Left lung (tissue), 14 donors: ENCODE measurements at places on chromosomes 5 and 9.

GRCh38 chr5:81749561-81750307 is 1.2 kb downstream of the SSBP2 start:
- peak; percentile 52 for DNase-seq

GRCh38 chr9:80177949-80178480 is 606.2 kb downstream of the TLE4 start:
- DNase-seq: no peak

DNA sequence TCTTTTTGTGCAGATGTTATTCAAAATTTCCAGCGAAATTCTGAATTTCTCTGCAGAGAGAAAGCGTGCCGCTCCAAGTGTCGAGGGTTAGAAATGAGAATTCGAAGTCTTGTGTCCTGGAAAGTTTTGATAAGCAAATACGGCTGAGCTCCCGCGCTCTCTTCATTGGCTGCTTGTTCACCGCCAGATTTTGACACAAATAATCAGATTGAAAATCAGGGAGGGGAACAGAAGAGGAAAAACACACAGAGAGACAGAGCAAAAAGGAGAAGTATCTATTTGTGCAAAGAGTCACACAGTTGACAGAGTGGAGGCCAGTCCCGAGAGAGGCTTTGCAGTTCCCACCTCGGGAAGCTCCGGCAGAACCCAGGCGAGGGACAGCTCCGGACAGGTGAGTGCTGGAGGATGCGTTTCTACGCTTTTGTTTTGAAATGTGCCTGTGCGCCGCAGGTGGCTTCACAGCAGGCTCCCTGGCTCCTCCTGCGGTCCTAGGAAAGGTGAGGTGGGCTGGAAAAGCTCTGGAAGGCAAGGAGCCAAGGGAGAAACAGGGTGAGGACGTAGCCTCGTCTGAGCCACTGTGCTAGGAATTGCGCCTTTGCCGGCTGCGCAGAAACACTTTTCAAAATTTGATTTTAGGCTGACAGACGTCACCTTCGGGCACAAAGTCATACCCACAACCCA is at the start of gene GFI1B:
GFI1B (plus strand) TSS at position 244 of the 681 bp plus-strand sequence. CDS start 7,985 bp downstream, outside the sequence.
- no peak for DNase-seq

GRCh38 chr9:98412101-98412842 is 156.8 kb upstream of the TBC1D2 start:
- no peak for DNase-seq

DNA sequence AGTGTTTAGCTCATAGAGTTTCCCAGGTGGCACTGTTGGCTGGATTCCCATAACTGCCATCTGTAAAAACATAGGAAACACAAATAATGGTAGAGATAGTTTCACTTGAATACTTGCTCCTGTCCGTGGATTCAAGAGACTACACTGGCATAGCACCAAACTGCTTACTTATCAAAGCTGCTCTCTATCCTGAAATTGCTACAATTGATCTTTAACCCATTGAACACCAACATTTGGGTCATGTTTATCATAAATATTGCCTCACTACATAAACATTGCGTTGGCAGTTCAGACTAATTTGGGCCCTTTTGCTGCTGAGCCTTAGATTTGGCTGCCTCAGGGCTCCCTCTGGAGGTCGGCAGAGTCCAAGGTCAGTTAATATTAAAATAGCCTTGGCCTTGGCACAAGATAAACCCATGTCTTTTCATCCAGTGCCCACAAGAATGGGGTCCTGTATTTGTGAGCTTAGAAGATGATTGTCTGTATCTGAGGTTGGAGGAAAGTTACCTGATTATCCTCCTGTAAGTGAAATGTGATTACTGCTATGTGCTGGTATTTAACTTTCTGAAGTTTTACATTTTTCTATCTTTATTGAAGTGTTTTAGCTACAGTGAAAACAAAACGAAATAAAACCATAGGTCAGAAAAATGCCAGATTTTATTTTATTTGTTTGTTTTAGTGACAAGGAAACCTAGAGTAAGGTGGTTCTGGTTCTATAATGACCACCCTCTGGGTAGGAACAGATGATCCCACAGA is 4.0 kb upstream of the RANBP3L start:
- DNase-seq: peak; percentile 42

DNA sequence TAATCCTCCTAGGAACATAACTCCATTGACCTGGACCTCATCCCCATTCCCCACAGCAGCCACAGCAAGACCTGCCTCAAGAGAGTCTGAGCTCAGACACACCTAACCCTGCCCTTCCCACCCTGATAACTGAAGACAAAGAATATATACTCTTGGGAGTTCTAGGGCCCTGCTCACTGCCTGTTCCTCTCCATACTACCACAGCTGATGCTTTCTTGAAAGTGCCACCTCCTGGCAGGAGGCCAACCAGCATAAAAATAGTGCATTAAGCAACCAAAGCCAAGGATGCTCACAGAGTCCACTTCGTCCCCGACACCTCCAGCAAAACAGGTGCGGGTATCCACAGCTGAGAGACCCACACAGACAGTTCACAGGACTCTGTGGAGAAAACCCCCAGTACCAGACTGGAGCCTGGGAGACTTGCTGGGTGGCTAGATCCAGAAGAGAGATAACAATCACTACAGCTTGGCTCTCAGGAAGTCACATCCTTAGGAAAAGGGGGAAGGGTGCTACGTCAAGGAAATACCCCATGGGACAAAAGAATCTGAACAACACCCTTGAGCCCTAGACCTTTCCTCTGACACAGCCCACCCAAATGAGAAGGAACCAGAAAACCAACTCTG is 23.5 kb downstream of the FAM114A2 start:
- DNase-seq: no peak

GRCh38 chr5:131615957-131616356 is 19.1 kb downstream of the RAPGEF6 start:
- DNase-seq: no peak

GRCh38 chr9:70415476-70415875 is 1.0 kb upstream of the KLF9 start:
- DNase-seq: no peak

DNA sequence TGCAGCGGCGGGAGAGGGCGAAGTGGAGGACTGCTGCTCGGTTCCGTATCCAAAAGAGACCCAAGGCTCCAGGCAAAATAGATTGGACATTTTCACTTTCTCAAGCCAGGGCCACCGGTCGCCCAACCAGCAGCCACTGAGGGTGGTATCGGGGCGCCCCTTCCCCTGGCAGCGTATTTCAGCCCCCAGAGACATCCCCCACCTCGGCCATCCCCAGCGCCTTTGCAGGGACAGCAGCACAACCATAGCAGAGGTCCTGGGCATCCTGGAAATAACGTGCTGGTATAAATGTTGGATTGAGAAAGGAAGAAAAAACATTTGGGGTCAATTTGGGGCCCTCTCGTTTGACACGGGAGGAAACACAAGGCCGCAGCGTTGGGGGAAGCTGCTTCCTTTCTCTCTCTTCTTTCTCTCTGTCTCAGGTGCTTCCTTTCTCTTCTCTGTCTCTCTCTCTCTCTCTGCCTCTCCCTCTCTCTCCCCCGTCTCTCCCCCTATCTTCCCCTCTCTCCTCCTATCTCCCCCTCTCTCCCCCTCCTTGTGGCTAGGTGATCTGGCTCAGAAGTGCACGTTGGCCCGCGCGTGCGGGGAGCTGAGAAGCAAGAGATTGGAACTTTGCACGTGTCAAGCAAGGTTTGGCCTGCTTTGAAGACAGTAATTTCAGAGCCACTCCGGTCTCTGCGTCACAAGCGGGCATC is 624 bp upstream of the RETREG1 start:
- DNase-seq: no peak

GRCh38 chr5:170161069-170161468 is 55.4 kb downstream of the FOXI1 start:
- no peak for DNase-seq

DNA sequence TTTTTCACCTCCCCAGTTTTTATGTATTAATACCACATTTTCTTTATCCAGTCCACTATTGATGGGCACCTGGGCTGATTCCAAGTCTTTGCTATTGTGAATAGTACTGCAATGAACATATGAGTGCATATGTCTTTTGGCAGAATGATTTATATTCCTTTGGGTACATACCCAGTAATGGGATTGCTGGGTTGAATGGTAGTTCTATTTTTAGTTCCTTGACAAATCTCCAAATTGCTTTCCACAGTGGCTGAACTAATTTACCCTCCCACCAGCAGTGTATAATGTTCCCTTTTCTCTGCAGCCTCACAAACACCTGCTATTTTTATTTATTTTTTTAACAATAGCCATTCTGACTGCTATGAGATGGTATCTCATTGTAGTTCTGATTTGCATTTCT is 340.2 kb downstream of the ADAMTS6 start:
- DNase-seq: no peak

DNA sequence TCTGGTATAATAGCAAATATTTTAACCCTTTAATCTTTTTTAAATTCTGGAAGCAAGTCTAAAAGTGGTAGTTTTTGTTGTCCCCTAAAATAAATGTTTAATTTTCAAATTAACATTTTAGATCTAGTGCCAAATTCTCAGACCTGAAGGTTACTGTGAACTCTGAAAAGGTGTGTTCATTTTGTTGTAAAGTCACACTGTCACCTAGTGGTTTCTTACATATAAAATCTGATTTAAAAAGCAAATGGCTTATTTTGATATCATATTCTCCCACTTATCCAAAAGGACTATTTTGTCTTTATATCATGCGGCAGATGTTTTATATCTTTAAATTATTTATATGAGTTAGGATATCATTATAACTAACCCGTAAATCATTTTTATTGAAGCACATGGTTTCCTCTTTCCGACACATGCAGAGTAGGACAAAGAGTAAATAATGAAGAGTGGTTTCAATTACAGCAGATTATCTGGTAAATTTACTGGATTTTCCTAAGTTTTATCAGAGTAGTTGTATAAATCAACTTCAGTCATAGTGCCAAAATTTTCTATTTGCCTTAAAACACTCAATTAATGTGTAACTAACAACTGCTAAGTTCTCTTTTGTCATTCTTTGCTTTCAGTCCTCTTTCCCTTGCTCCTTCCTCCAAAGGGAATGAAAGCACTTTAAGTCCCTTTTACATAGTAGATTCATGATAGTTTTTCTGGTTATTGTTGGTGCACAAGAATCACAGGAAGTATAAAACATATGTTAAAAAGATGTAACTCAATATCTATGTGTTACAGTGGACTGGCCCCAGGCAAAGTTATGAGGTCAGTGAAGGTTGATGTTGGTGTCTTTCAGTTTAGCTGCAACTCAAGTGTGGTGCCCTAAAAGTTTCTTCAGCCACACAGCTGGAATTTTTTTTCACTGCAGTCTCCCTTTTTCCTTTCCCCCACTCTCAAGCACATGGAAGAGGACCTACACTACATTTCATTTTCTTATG is 189.6 kb downstream of the COX7C start:
- DNase-seq: peak; percentile 44

GRCh38 chr5:154196281-154196680 is 5.7 kb downstream of the GALNT10 start:
- DNase-seq: no peak

- DNase-seq: no peak
These were observed 22.1 kb downstream of the FAM240B start for GRCh38 chr9:38697776-38698300.

DNA sequence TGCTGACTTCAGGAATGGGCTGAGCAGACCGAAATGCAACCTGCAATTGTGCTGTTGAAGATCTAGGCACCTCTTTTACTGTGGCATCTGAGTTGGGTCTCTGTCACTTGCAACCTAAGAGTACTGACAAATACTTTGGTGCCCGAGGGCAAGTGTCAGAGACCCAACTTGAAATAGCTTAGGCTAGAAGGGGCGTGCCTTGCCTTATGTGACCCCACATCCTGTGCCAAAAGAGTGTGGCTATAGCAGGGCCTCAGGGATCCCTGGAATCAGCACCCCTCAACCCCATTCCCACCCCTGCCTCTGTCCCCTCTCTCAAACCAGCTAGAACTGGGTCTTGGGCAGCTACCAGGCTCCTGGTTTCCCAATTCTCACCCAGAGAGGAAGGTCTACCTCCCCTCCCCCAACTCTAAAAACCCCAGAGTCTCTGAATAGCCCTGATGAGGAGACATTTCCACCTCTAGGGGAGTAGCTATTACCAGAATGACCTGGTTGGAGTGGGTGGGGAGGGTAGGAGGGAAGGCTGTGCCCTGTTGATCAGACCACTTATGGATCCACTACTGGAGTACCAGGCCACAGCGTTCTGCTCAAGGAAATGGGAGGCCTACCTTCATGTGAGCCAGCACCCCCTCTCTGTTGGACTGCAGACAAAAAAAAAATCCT is 17.5 kb downstream of the RAI14 start:
- no peak for DNase-seq

- DNase-seq: no peak
These were observed 148.9 kb downstream of the GCNT1 start for GRCh38 chr9:76607730-76608436.

DNA sequence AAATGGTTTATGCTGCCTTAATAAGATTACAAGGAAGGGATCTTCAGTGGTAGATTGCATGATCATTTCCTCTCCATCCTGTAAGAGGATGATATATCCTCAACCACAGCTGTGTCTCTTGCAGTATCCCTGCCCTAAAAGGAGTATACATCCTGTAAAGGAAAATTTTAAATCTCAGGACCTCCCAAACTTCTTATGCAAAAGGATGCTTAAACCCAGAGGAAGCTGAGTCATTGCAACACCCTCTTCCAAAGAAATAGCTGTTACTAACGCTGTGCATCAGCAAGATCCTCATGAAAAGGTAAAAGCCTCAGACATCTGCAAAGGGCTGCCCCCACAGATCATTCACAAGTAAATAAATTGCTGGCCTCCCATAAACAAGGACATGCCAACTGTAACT is 599.0 kb downstream of the PRELID2 start:
- no peak for DNase-seq

- no peak for DNase-seq
These were observed 77.6 kb downstream of the C5orf15 start for GRCh38 chr5:133890776-133891280.
